ENCODE measurements at places on chromosomes 7 and 10. TPM values are rescaled to one million over a fixed set of nuclear protein-coding genes. Genes with fewer than 3 reads are reported as not detected.

AKR1B15 gene
- total RNA-seq, result not detected

CNNM1 gene
- total RNA-seq, result 1.9 TPM

PLXDC2 gene
- total RNA-seq, result 38.0 TPM

SPDYE8 gene
- total RNA-seq, result not detected

ITPRID1 gene
- not detected for total RNA-seq

GBX1 gene
- not detected for total RNA-seq

FZD8 gene
- total RNA-seq, result 0.81 TPM

BICC1 gene
- total RNA-seq, result 1.3 TPM

CPN1 gene
- total RNA-seq, result not detected

TAC1 gene
- not detected for total RNA-seq

CLCN1 gene
- 0.54 TPM for total RNA-seq

SPDYE9 gene
- not detected for total RNA-seq

ZSCAN25 gene
- 17.5 TPM for total RNA-seq

ATG9B gene
- total RNA-seq, result 2.7 TPM

CALCR gene
- total RNA-seq, result not detected
